Suppressor macrophage (primary cell): ENCODE measurements at places on chromosomes 3 and 15.

DNA sequence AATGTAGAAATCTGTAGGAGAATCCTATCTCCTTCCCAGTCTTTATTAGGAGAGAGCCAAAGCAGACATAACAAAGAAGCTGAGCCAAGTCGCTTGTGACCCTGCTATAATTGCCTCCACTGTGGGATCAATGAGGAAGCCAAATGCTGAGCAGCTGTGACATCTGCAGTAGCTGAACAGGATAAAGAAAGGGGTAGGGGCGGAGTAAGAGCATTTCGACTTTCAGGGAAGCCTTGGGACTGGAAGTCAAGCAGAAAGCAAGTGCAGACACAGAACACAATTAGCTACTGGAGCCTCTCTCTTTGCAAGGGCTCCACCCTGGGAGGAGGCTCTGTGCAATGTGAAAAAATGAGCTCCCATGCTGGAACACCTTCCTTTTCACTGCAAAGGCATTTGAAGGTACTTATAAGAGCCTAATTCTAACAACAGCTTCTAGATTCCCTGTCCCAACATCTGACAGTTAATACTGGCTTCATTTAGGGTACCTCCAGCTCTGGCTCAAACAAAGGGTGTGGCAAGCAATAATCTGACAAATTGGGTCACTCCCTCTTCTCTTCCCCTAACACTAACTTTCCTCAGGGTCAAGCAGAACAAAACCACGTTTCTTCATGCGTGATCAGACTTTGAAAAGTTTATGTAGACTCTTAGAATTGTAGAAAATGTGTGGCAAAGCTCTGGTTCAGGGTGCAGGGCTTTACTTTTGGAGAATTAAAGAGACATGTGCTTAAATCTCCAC, 166.4 kb downstream of the CADPS start:
- DNase-seq = no peak

DNA sequence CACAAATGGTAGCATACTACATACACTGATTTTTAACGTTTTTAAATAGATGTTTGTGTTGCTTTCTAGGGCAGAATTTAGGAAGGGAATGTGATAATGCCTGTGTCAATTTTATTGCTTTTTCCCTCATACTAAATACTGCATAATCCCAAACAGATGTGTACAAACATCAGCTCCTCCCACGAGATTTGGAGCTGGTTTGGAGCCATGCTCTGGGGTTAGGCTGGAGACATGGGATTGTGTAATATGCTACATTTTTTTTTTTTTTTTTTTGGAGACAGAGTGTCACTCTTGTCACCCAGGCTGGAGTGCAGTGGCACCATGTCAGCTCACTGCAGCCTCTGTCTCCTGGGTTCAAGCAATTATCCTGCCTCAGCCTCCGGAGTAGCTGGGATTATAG, 80.1 kb downstream of the EBLN2 start:
- no peak for DNase-seq

- peak; percentile 78 for DNase-seq
These were observed 5.5 kb upstream of the C15orf40 start for GRCh38 chr15:83016906-83017305.

- no peak for DNase-seq
These were observed 589 bp downstream of the NEIL1 start for GRCh38 chr15:75347222-75348033.

- DNase-seq = no peak
These were observed 75.8 kb upstream of the KCNAB1 start for GRCh38 chr3:156044634-156044975.

GRCh38 chr3:18723206-18723810, 298.2 kb upstream of the SATB1 start:
- DNase-seq = peak; percentile 34

DNA sequence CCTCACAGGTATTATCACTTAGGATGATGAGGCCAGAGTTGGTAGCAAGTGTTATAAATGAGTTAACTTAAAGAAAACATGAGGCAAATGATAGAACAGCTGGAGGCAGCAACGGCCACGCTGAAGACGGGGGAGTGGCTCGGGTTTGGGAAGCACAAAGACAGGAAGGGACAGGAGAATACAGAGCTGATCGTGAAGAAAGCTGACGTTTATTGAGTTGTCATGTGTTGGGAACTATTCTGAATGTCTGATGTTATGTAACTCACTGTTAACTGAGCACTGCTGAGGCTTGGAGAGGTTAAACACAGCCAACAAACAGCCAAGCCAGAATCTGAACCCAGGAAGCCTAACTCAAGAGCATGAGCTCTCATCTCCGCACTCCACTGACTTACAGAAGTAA, 42.3 kb downstream of the FGD5 start:
- DNase-seq = peak; percentile 62

DNA sequence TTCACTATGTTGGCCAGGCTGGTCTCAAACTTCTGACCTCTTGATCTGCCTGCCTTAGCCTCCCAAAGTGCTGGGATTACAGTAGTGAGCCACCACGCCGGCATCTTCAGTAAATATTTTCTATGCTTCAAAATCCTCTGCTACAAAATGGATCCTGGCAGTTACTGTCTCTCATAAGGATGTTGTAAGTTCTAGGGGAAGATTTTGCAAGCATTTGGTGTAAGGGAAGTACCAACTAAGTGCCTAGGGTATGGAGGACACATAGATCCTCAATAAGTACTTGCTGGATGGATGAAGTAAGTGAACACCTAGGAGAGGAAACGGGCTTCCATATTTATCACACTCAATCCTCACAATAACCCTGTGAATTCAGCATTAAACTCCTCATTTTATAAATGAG, 6.6 kb downstream of the TM4SF4 start:
- no peak for DNase-seq

GRCh38 chr3:191387441-191388077, 57.2 kb upstream of the UTS2B start:
- no peak for DNase-seq

DNA sequence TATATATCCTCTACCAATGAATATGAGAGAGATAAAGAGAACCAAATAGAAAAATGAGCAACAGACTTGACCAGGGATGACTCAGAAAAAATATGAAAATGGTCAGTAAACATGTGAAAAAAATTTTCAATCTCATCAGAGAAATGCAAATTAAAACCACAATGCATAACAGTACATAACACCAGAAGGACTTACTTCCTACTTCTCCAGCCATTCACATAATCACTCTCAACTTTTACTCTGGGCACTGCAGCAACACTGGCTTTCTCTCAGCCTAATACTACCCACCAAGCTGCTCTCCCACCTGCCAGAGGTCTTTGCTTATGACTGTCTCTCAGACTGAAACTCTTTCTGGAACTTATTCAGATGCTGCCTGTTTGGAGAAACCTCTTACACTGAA, 49.4 kb downstream of the DPH6 start:
- no peak for DNase-seq

DNA sequence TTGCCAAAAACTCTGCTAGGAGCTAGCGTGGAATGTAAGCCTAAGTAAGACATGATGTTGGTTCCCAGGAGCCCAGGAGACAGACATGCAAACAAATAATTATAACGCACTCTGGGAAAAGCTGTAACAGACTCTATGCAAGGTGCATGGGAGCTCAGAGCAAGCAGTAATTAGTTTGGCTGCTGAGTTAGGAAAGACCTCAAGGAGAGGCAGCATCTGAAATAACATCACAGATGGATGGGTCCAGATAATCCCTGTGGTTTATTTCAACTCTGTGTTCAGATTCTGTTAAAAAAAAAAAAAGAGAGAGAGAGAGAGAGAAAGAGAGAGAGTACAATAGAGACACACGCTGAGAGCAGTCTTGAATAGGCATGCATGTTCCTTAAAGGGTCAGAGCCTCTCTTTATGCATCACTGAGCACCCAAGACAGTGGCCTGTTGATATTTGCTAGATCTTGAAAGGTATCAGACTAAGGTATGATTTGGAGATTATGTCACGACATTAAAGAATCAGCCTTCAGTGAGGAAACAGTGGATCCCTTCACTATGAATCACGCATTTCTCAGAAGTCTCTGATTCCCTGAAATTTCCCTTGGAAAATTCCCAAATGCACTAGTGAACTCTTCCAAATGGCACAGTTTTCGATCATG, 124.4 kb upstream of the LIPC start:
- no peak for DNase-seq

- DNase-seq = no peak
These were observed 417.5 kb downstream of the RSL24D1 start for GRCh38 chr15:54779271-54779670.

- no peak for DNase-seq
These were observed 132.5 kb upstream of the THBS1 start for GRCh38 chr15:39448409-39448808.

- peak; percentile 65 for DNase-seq
These were observed 33.6 kb downstream of the HPS3 start for GRCh38 chr3:149163066-149163465.

DNA sequence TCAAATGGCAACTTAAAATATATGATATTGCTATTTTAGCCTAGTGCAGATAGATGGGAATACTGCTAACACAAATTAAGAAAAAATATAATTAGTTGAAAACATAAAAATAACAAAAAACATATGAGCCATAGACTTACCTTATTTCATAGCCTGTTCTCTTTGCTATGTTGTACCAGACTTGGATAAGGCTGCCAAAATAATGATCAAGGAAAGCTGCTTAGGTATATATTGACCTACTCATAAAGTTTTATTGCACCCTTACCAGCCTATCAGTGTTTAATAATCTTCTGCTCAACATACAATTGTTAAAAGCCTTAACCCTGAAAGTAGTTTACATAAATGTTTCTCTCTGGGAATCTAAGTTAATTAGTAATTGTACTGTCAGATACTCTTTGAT, at the start of gene SI:
Gene SI, minus strand, starts transcription at position 204 of the 400 bp plus-strand sequence. CDS start 2,484 bp downstream, outside the sequence.
- DNase-seq = no peak

- no peak for DNase-seq
These were observed 18.0 kb upstream of the PLXNA1 start for GRCh38 chr3:126964950-126965349.

- DNase-seq = peak; percentile 59
These were observed 30.5 kb downstream of the LRRK1 start for GRCh38 chr15:100949691-100950090.

GRCh38 chr3:172209333-172210321, 170.2 kb downstream of the FNDC3B start:
- no peak for DNase-seq

GRCh38 chr15:51382787-51383186, 41.3 kb downstream of the GLDN start:
- peak; percentile 50 for DNase-seq

GRCh38 chr15:66730168-66731021, 28.4 kb downstream of the SMAD6 start:
- DNase-seq = peak; percentile 61

- DNase-seq = no peak
These were observed 22.7 kb downstream of the CTDSPL2 start for GRCh38 chr15:44450172-44450571.

DNA sequence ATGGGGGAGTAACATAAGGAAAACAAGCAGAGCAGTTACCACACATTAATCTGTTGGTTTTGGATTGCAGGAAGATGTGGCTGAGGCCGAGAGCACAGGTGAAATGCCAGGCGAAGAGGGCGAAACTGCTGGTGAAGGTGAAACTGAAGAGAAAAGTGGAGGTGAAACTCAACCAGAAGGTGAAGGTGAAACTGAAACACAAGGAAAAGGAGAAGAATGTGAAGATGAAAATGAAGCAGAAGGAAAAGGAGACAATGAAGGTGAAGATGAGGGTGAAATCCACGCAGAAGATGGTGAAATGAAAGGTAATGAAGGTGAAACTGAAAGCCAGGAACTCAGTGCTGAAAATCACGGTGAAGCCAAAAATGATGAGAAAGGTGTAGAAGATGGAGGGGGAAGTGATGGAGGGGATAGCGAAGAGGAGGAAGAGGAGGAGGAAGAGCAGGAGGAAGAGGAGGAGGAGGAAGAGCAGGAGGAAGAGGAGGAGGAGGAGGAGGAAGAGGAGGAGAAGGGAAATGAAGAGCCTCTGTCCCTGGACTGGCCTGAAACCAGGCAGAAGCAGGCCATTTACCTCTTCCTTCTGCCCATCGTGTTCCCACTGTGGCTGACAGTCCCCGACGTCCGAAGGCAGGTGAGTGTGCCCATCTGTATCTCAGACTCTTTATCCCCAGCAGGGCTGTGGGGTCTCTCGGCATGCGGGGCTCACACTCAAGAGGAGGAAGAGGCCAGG, 28.7 kb downstream of the SLC24A1 start:
- no peak for DNase-seq

- DNase-seq = peak; percentile 51
These were observed 64.2 kb upstream of the MYZAP start for GRCh38 chr15:57527382-57528091.
